ENCODE measurements at places on chromosomes 16 and 17.

DNA sequence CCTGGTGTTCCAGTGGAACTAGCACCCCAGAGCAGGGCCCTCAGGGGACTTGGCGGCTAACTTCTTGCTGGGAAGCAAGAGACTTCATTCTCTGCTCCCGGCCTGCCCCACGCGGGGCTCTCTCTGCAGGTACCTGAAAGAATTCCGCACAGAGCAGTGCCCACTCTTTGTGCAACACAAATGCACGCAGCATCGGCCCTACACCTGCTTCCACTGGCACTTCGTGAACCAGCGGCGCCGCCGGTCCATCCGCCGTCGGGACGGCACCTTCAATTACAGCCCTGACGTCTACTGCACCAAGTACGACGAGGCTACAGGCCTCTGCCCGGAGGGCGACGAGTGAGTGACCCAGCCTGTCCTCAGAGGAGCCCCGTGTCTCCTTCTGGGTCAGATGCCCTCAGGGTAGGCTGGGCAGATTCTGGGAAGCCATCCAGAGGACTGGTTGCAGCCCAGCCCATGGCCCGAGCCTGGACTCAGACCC is 25.1 kb downstream of the UNK start:
- no peak for DNase-seq

- DNase-seq = no peak
Measured at GRCh38 chr16:86618431-86619238, 40.3 kb downstream of the FOXL1 start.

- no peak for DNase-seq
Measured at GRCh38 chr16:68364561-68364998, 53.8 kb downstream of the PRMT7 start.

- DNase-seq = no peak
Measured at GRCh38 chr17:57605675-57606105, 139.4 kb downstream of the CCDC182 start.

DNA sequence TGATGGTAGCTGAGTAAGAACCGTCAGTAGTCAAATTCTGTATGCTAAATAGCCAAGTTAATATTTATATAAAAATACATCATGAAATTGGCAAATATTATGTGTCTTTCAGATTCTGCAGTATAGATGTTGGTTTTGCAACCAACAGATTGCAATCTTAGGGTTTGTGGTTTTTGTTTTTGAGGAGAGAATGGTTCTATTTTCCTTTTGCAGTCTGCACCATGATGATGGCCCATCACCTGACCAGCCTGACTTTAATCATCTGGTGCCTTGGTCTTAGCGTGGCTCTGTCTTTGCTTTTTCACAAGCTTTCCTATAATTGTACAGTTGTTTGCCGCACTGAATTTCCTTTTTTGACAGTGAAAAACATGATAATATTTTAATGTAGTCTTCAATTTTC is 50.7 kb downstream of the NUP93 start:
- no peak for DNase-seq

- no peak for DNase-seq
Measured at GRCh38 chr17:40018211-40019121, 3.2 kb downstream of the CSF3 start.

DNA sequence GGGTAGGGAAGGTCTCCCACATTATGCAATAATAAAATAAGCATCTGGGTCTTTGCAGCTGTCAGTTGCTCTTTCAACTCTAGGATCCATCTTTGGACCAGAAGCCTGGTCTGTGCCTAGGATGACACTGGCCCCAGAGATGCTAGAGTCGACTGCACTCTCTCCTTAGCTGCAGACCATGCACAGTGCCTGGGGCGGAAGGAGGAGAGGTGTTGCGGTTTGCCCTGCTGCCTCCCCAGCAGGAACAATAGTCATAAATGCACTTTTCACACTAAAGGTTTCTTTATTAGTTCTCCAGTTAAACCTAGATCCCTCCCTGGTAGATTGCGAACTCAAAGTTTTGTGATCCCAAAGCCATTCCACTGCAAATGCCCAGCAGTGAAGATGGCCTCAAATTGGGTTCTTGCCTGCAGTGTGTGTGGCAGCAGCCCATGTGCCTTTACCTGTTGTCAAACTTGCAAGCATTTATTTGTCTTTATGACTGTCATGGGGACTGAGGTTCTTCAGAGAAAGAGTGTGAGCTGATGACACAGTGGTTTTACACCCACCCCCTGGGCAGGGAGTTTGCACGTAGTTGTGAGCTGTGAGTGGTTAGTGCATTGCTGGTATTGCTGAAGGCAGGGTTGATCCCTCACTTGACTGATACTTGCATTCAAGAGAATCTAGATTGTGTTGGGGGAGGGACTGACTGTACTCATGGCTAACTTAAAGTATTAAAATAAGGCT is 10.3 kb downstream of the ATXN1L start:
- no peak for DNase-seq

- no peak for DNase-seq
Measured at GRCh38 chr16:48434653-48435317, 49.6 kb upstream of the SIAH1 start.

- DNase-seq = no peak
Measured at GRCh38 chr17:69884356-69884755, 190.7 kb upstream of the KCNJ16 start.

- DNase-seq = peak; percentile 45
Measured at GRCh38 chr17:15249487-15249886, 15.6 kb downstream of the PMP22 start.

GRCh38 chr17:69572747-69573146 is 158.2 kb downstream of the MAP2K6 start:
- DNase-seq = no peak

DNA sequence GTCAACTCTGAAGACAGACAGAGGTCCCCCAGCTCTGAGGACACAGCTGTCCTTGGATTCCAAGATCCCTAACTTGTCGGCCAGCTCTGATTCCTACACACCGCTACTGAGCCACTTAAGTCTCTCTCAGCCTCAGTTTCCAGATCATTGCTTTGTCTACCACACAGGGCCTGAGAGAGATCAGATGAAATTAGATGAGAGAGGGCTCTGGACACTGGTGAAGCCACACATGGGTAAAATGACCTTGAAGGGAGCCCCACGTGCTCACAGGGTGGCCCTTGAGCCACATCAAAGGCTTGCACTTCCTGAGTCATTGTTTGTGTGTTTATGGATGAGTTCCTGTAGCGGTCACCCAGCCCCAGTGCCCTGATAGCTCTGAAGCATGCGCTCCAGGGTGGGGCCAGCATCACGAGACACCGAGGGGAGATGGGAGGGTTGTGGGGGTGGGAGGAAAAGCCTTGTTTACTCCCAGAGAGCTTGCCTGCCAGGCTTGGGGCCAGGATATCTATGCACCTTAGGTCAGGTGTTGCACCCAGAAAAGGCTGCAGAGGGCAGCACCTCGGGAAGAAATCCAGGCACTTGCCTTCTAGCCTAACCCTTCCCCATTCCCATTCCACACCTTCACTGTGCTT is 32.7 kb upstream of the SLC6A2 start:
- peak; percentile 87 for DNase-seq
